ENCODE measurements at places on chromosomes 3 and 15.

DNA sequence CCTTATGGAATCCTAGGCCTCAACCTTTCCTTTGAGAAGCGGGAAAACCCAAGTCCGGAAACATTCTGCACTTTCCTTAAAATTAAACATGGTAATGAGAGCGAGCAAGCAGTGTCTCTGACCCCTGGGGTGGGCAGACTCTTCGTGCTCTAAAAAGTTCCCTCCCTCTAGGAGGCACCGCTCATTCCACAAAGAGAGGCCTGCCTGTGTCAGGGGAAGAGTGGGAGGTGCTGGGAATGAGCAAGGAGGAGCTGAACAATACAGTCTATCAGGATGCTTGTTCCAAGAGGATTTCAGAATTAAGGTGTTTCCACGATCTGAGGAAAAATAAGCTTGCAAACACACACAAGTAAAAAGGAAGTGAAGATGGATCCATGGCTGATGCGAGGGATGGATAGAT lies 6.0 kb upstream of the RLBP1 start:
- DNase-seq: no peak

DNA sequence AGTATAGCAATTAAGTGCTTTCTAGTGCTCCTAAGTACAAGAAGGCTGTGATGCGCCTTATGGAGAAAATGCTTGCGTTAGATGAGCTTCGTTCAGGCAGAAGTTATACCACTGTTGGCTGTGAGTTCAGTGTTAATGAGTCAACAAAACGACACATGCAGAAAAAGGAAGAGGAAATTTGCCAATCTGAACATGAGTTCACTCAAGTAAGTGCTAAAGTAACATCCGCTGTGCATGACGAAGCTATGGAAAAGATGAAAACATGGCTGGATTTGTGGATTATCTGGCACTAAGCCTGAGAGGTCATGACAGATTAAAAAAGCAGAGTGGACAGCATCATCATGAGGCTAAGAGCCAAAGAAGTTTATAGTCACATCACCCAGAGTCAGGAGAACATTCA lies 36.9 kb downstream of the SH3BP5 start:
- DNase-seq: no peak

DNA sequence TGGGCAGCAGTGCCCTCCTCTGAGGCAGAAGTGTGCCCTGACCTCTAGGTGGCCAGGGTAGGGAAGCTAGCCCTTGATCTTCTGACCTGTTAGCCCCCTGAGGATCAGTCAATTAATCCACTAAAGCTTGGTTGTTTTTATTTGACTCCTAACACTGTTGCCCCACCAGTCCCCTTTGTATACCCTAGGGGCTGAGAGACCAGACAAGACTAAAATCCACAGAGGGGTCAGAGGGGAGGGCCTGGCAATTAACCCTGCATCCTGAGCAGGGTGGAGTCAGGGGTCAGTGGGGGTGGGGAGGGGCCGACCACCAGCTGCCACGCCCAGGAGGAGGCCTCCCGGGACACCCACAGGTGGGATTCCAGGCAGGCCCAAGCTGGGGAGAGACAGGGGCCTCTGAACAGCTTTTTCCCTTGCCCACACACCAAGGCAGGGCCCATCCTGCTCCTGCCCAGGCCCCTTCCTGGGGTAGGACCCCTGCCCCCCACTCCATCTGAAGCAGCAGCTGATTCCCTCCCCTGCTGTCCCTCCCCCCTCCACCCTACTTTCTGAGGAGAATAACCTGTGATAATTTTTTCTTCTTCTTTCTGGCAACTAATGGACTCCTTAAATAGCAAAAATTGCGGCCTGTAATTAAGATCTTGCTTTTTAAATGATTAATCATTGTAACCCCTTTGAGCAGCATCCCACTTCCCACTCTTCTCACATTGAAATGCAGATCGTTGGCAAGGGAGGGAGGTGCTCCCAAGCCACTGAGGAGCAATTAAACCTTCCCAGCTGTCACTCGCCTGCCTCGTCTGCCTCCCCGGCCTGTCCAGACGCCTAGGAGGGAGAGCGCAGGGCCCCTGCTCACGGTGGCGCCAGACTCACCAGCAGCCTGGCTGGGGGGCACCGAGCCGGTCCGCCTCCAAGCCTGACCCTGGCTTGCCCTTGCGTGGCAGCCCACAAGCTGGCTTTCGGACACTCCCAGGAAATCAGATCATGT lies 51.9 kb downstream of the RHCG start:
- DNase-seq: no peak

DNA sequence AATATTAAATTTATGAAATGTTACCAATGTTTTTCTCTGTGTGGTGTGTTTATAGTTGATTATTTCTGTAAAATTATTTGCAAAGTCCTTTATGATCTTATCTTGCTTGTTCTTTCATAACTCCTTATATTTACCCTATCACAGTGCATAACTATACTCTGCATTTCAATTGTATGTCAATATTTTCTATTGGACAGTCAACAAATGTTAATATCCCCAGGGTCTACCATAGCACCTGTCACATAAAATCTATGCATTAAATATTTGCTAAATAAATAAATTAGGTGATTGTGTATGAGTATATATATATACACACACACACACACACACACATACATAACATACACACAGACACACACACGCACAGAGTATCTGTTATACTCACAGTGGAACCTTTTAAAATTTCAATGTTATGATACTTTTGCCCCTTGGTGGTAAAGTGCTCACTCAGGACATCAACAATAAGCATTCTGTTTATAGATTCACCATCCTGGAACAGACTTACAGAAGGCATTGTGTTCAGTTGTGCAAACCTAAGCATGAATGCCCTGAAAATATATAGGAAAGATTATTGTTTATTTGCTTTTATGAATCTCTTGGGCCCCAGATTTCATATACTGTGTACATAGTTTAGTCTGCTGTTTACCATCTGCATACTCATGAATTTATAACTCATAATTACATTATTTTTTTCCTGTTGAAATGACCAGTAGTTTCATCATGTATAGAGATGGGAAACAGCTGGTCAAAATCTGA lies 443.7 kb downstream of the EPHA6 start:
- DNase-seq: no peak

DNA sequence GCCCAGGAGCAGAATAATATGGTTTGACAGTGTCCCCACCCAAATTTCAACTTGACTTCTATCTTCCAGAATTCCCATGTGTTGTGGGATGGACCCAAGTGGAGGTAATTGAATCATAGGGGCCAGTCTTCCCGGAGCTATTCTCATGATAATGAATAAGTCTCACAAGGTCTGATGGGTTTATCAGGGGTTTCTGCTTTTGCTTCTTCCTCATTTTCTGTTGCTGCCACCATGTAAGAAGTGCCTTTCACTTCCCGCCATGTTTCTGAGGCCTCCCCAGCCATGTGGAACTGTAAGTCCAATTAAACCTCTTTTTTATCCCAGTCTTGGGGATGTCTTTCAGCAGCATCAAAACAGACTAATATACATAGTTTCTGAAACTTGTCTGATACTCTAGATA lies 28.4 kb upstream of the ATP2C1 start:
- no peak for DNase-seq

- DNase-seq: no peak
These were observed 26.6 kb downstream of the ALDH1L1 start for GRCh38 chr3:126153695-126154360.

- DNase-seq: no peak
These were observed 93.6 kb upstream of the POU1F1 start for GRCh38 chr3:87370007-87370406.

DNA sequence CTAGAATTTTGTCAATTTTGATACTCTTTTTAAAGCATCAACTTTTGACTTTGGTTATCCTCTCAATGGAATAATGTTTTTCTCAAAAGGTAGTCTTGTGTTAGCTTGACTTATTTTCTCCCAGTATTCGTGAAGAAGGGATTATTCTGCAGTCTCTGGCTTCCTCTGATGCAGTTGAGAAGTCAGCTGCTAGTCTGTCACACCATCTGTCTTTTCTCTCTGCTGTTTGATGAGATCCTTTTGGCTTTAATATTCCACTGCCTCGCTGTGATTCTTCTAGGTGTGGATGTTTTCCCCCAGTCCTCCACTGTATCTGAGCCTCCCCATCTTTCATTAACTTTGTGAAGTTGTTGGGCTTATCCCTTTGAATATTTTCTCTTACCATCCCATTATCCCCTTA lies 141.0 kb downstream of the WDR72 start:
- no peak for DNase-seq

GRCh38 chr3:167773584-167773983 lies 38.1 kb downstream of the SERPINI1 start:
- no peak for DNase-seq

DNA sequence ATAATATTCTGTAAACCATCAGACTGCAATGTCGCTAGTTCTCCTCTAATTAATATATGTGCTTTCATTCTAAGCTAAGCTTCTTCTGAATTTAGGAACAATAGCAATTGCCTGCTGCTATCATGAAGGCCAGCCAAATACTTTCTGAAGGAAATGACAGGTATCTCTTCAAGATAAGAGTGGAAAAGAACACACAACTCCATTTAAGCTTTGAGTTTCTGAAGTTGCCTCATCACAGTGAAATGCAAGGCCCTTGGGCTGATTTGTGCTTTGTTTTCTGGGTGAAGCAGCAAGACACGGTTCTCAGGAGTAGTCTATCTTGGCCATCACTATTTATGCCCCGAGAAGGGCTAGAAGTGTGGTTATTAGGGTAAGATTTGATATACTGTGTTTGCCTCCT lies 6.2 kb downstream of the SLC7A14 start:
- no peak for DNase-seq

DNA sequence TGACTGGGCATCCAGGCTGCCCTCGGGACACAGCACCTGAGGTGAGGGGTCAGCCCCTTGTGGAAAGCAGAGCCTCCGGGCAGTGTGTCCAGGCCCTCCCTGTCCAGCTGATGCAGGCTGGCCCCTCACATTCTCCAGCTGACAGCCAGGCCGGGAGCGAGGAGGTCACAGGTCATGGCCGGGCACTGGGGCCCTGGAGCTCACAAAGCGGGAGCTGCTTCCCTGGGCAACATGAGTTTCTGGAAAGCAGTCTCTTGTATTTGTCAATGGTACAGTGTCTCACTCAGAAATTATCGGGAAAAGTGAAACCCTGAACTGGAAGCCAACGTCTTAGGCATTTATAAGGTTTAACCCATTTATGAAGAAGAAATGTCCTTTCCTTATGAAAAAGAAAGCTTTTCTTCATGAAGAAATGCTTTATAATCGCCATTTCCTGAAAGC lies 118.5 kb downstream of the OPA1 start:
- DNase-seq: no peak

- DNase-seq: no peak
These were observed 12.4 kb upstream of the MUSTN1 start for GRCh38 chr3:52847241-52847640.

DNA sequence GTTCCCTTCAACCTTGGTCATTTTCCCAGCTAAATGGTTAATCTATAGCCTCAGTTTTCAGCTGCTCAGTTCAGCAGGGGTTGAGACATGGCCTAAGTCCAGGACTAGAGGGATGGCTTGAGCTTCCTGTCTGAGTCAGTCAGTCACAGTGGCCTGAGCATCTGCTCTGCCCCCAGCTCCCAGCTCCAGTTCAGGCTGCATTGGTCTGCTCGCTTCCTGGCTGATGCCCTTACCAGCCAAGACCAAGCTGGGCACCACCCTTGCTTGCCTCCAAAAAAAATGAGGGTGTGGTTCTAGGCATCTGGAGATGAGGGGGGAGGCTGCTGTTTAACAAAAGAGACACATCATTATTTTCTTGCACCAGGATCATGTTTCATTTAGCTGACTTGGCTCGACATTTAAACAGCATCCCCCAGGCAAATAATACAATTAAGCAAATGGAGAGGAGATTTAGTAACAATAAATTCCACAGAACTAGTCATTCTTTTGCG lies 70.7 kb downstream of the WNT5A start:
- DNase-seq: no peak

DNA sequence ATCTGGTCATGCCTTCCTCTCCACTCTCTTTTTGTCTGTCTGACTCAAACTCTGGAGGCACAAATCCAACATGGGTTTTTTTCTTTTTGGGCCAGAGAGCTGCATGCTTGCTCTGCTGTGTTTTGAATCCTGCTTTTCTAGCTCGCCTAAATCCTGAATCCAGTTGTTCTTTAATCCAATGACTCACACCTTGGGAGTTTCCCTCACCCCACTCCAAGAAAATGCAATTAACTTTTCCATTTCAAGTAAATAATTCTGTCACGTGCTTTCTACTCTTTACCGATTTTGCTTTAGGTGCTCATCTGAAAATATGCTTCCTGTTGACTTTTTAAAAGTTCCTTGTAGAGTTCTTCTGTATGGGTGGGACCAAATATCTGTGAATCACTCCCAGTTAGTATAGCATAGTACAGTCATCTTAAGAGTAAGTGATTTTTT lies 47.6 kb downstream of the SLMAP start:
- no peak for DNase-seq

DNA sequence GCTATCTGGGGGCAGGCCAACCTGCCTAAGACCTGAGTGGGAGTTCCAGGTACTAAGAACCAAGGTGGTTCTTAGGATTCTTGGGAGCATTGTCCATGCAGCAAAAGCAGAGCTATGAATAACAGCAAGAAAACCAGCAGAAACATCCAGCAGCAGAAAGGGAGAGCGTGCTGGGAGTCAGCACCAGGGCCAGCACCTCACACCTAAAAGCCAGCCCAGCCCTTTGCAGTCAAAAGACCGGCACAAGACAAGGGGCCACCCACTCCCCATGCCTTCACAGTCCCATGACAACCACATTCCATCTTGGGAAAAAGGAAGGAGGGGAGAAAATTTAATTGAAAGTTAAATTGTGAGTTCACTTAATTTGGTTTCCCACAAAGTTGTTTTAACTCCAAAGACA lies 364.9 kb downstream of the AGBL1 start:
- DNase-seq: no peak

DNA sequence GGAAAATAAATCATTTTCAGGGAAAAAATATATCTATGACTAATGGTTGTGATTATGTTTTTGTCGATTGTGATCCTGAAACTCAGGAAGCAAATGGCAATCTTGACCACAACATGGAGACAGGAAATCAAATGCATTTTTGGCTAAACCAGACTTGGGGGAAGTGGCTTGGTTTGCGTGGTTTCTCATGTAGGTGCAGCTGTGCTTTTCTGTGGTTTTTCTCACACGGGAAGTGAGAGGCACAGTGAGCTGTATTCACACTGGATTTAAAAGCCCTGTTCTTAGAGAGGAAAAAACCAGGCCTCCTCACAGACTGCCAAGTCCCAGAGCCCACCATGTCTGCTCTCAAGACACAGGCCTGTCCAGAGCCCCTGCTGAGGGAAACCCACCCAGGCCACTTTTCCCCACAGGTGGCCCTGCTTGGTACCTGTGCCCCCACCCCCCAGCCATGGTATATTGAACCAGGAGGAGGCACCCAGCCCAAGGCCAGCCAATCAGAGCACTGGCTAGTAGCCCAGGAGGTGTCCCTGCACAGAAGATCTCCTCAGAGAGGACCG lies 46.1 kb downstream of the BTD start:
- peak; percentile 36 for DNase-seq

DNA sequence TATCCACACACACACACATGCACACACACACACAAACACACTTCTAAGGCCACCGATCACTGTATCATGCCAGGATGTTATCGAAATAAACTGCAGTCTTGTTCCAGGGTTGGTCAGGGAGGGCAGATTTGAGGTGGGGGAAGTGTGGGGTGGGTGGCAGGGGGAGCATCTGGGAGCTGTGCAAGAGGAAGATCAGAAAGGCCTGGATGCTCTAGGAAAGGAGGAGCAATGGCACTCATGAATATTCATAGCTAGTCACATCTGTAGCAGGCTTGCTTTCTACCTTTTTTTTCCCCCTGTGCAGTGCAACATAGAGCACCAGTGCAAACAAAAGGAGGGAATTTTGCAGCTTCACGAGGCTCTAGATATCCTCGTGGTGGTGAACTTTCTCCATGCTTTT lies 84.9 kb downstream of the MEIS2 start:
- DNase-seq: no peak

GRCh38 chr3:15102256-15102655 lies 3.3 kb upstream of the RBSN start:
- DNase-seq: no peak

- DNase-seq: peak; percentile 6
These were observed 125.8 kb downstream of the PGPEP1L start for GRCh38 chr15:98881526-98882520.
